ENCODE measurements at places on chromosomes 7 and 10.
A peak's percentile ranks its signal among the peaks of the same experiment; 100 is the strongest.

- no peak for DNase-seq
- no peak overlapping the region for H3K4me3 ChIP-seq
- no peaks in the 10 kb centered on the region for H3K27me3 ChIP-seq
- no peak overlapping the region for H3K27ac ChIP-seq
- H3K4me1 ChIP-seq = peaks cover 13% of the 10 kb centered on the region
These were observed 54.2 kb upstream of the SVIL start for GRCh38 chr10:29689001-29689400.

DNA sequence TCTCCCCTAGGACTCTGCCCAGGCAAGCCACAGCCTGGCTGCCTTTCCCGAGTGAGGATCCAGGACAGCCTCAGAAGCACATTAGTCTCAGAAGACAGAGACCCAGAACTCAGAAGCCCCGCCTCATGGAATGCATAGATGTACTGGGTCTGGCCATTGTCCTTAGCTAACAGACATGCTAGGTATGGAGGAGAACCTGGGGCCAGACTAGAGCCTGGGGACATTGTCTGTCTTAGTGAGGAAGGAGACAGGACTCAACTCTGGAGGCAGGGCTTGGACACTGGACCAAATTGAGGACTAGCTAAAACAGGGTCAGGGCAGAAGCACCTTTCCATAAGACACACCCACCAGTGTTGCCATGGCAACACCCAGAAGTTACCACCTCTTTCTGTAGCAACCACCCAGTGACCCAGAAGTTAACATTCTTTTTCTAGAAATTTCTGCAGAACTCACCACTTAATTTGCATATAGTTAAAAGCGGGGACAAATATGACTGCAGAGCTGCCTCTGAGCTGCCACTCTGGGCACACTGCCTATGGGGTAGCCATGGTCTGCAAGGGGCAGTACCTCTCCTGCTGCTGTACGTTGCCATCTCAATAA is 27.5 kb downstream of the TLX1 start:
- no peaks in the 10 kb centered on the region for H3K4me1 ChIP-seq
- no peak overlapping the region for H3K27ac ChIP-seq
- DNase-seq = no peak
- no peaks in the 10 kb centered on the region for H3K36me3 ChIP-seq
- no peak overlapping the region for H3K4me3 ChIP-seq

DNA sequence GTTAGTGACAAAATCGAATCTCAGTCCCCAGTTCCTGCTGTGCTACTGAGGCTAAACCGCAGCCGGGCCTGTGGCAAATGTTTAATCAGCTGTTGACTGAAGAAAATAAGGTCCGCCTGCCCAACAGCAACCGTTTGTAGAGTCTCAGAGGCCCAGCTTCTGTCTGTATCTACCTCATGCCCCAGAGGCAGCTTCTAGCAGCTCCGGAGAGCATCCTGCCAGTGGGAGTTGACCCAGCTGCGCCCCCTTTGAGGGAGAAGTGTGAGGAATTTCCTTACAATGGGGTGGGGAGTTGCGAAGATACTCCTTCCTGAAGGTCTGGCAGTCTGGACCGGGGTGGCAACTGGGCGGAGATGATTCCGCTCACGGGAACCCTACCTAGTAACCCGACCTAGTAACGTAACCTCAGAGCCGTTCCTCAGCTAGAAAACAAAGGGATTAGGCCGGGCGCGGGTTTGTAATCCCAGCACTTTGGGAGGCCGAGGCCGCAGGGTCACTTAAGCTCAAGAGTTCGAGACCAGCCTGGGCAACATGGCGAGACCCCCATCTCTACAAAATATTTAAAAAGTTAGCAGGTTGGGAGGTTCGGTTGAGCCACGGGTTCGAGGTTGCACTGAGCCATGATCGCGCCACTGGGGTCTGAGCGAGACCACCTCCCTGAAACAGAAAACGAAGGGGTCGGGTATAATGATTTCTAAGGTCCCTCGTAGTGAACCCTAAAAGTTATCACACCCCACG is 846 bp upstream of the ZNF775 start:
- H3K27ac ChIP-seq = peak overlapping the region; percentile 99
- peaks cover 30% of the 10 kb centered on the region for H3K4me1 ChIP-seq
- H3K4me3 ChIP-seq = peak overlapping the region; percentile 55
- no peaks in the 10 kb centered on the region for H3K27me3 ChIP-seq
- H3K36me3 ChIP-seq = no peaks in the 10 kb centered on the region

- no peaks in the 10 kb centered on the region for H3K27me3 ChIP-seq
- no peaks in the 10 kb centered on the region for H3K4me1 ChIP-seq
- H3K36me3 ChIP-seq = no peaks in the 10 kb centered on the region
These were observed 96.8 kb downstream of the TMEM26 start for GRCh38 chr10:61356354-61356753.

DNA sequence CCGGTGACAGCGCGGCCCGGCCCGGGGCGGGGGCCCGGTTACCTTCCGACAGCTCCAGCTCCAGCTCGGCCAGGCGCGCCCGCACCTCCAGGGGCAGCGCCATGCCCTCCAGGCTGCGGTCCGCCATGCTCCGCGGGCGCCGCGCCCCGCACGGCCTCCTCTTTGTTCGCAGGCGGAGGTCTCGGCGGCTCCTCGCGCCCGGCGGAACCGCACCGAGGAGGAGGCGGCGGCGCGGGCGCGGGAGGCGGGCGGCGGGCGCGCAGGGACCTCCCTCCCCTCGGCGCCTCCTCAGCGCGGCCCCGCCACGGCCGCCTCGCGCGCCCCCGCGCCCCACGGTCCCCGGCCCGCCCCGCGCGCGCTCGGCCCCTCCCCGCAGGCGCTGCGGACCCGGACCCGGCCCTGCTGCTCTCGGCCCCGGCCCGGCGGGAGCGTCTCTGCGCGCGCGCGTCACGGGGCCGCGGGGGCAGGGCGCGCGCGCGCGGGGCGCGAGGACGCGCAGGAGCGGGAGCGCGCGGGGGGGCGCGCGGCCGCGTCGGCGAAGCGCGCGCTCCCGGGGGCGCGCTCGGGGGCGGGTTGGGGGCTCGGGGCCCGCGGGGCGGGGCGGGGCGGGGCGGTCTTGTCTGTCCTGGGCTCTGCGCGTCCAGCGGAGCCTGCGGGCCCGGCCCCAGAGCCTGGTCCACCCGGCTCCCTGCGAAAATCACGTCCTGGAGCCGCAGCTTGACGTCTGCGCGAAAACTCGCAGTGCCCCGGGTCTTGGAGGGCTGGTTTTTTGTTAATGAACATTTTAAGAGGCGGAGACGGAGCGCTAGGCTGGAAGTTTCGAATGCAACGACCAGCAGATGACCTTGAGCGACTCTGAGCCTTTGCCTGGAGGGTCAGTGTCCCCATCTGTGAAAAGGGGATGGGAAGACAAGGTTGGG is at the start of gene DIP2C:
TSS of gene DIP2C (minus strand) at position 217 of the 920 bp plus-strand sequence. CDS start at position 127, 90 bp downstream.
- no peaks in the 10 kb centered on the region for H3K4me1 ChIP-seq
- peak within 1 kb of the TSS; percentile 66 for H3K4me3 ChIP-seq
- H3K36me3 ChIP-seq = no peaks in the 10 kb centered on the region

GRCh38 chr10:86960003-86960862 is 1.8 kb downstream of the SNCG start:
- peaks cover 22% of the 10 kb centered on the region for H3K4me1 ChIP-seq
- DNase-seq = peak; percentile 87
- no peak overlapping the region for H3K4me3 ChIP-seq
- H3K27me3 ChIP-seq = no peaks in the 10 kb centered on the region
- no peaks in the 10 kb centered on the region for H3K36me3 ChIP-seq
- H3K27ac ChIP-seq = no peak overlapping the region

DNA sequence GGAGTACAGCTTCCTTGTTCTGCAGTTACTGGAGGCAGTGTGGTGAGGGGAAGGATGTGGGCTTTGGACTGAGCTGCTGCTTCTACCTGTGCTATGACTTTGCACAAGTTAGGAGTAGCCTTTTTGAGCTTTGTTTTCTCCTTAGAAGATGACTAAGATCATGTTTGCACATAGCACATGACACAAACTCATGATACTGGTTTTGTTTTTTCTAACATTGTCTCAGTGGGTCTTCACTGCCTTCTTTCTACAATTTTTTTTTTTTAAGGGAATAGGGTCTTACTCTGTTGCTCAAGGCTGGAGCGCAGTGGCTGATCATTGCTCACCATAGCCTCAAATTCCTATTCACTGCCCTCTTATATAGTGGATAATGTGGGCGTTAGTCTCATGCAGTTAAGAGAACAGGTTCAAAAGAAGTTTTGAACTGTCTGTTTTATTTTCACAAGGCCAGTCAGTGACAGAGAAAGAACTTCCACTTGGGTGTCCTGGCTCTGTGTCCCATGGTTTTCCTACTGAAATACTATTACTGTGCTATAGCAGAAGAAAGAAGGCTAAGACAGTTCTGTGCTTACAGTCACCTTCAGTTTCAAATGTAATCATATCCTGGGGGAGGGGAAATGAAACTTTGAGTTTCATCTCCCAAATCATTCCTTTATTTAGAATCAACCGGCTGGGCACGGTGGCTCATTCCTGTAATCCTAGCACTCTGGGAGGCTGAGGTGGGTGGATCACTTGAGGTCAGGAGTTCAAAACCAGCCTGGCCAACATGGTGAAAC is 72.0 kb downstream of the KAT6B start:
- H3K27me3 ChIP-seq = no peaks in the 10 kb centered on the region
- no peak overlapping the region for H3K4me3 ChIP-seq
- H3K36me3 ChIP-seq = no peaks in the 10 kb centered on the region
- no peak overlapping the region for H3K27ac ChIP-seq
- DNase-seq = no peak
- no peaks in the 10 kb centered on the region for H3K4me1 ChIP-seq

- H3K4me1 ChIP-seq = no peaks in the 10 kb centered on the region
- H3K4me3 ChIP-seq = no peak overlapping the region
- no peaks in the 10 kb centered on the region for H3K27me3 ChIP-seq
- H3K27ac ChIP-seq = no peak overlapping the region
- no peaks in the 10 kb centered on the region for H3K36me3 ChIP-seq
- no peak for DNase-seq
These were observed 1.2 kb upstream of the AHR start for GRCh38 chr7:17297243-17297642.

GRCh38 chr7:80207501-80207900 is 72.9 kb downstream of the GNAI1 start:
- H3K36me3 ChIP-seq = no peaks in the 10 kb centered on the region
- no peak for DNase-seq
- H3K27ac ChIP-seq = no peak overlapping the region
- no peaks in the 10 kb centered on the region for H3K27me3 ChIP-seq
